ENCODE measurements at places on chromosomes 16 and 17.

DNA sequence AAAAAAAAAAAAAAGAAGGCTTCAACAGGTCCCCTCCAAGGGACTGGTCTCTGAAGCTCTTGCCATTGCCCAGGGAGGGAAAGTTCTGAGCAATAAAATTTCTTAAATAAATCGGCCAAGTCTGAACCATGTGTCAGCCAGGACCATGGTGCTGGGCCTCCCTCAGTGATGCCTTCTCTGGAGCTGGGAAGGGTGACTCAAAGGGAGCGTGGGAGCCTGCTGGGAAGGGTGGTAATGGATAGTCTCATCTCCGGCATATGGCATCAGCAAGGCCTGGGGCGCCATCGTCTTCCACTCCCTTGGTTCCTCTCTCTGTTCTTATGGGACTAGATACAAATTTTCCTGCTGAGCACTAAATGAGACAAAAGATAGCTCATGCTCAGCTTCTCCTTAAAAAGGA, 2.3 kb downstream of the VKORC1 start:
- DNase-seq = no peak

DNA sequence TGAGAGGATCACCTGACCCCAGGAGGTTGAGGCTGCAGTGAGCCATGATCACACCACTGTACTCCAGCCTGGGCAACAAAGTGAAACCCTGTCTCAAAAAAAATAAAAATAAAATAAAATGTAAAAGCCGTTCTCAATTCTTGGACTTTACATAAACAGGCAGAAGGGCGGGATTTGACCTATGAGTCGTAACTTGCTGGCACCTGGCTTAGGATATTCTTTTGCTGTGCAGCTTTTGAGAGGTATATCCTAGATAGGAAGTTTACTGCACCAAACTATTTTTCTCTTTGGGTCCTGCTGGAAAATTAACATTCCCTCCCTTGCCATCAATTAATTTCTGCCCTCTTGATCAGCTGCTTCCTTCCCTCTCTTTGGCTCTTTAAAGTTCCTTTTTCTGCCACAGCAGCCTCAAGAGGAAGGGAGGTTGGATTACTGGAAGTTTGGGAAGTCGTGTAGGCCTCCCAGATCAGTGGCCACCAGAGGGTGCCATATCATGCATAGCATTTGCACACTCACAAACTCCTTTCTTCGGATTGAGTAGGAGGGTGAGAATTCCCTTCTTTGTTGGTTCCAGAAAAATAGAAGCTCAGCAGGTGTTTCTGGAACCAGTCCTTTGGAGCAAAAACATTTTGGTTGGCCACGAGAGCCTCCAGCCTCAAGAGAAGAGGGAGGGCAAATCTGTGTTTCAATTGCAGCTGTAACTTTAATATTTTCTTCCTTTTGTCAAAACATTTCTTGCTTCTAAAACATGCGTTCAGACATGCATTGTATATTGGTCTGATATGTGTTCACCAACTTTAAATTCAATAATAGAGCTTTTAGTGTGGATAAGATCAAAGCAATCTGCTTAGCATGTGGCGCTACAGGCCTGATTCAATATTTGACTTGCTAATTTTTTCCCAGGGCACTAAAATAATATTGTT, 147.3 kb downstream of the CCDC182 start:
- peak; percentile 53 for DNase-seq

GRCh38 chr17:491086-492021, 138.7 kb upstream of the RPH3AL start:
- peak; percentile 43 for DNase-seq

- DNase-seq = no peak
Observed at GRCh38 chr16:86736502-86736901, 158.2 kb downstream of the FOXL1 start.

DNA sequence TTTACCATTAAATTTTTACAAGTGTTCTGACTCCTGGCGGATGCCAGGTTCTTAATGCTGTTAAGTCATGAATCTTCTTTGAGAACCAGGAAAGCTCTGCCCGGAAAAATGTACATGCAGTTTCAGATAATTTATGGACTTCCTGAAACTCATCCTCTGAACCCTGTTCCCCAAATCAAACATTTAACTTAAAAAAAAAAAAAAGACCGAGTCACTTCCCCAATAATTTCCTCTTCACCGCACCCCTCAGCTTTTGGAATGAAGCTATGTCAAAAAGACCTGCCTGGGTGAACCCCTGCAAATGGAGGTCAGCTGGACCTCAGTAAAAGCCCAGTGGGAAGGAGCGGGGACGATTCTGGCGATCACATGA, 15.0 kb downstream of the ZNF232 start:
- no peak for DNase-seq

Data from activated CD4-positive, alpha-beta T cell treated with anti-CD3 and anti-CD28 coated beads for 36 hours (primary cell).